ENCODE measurements at places on chromosomes 11 and 22.

DNA sequence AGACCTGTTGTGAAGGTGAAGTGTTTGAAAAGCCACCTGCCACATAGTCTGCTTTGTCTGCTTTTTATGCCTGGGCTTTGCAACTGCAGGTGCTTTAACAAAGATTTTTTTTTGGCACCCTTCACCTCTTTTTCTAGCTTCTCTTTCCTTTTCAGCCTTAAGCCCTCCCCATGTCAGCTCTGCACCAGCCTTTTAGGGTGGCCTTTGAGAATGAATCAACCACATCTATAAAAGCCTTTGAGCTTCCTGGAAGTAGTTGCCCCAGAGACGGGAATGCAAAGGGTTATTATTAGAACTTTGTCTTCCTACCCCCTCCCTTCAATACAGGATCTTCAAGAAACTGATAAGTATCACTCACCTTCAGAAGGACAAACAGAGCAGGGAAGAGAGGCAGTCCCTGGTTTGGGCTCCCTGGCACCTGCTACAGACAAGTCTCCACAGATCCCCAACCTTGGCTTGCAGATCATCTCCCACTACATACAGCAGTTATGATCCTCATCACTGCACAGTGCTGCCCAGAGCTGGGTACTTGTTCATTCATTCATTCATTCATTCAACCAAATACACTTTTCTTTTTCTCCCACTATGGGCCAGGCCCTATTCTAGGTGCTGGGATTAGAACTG lies 8.0 kb downstream of the PVALB start:
- DNase-seq: no peak

DNA sequence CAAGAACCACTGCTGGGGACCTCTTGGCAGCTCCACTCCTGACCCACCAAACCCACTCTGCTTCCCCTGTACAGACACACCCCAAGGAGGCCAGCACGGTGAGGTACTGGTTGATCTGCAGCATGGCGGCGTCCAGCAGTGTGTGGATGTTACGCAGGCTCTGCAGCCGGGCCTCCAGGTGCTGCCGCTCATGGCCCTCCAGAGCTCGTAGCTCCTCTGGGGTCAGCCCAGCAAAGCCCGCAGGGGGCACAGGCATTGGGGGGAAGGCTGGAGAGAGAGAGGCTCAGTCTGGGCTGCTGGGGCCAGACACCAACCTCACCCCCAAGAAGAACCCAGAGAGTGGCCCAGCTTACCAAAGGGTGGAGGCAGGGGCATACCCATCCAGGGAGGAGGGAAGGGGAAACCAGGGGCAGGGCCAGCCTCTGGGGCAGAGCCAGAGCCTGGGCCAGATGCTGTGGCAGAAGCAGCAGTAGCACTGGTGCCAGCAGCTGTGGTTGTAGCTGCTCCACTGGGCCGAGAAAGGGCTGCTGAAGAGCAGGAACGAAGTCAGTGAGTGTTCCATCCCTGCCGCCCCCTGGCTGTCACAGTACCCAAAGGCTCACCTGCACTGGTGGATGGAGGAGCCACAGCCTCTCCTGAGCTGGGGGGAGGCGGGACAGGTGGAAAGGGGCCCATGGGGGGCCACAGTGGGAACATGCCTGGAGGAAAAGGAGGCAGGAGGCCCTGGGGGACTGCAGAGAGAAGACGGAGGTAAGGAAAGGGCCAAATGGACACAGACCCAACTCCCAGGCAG lies 4.5 kb downstream of the SYVN1 start:
- DNase-seq: no peak

- no peak for DNase-seq
These were observed 59.4 kb downstream of the OTOG start for GRCh38 chr11:17606233-17607082.

DNA sequence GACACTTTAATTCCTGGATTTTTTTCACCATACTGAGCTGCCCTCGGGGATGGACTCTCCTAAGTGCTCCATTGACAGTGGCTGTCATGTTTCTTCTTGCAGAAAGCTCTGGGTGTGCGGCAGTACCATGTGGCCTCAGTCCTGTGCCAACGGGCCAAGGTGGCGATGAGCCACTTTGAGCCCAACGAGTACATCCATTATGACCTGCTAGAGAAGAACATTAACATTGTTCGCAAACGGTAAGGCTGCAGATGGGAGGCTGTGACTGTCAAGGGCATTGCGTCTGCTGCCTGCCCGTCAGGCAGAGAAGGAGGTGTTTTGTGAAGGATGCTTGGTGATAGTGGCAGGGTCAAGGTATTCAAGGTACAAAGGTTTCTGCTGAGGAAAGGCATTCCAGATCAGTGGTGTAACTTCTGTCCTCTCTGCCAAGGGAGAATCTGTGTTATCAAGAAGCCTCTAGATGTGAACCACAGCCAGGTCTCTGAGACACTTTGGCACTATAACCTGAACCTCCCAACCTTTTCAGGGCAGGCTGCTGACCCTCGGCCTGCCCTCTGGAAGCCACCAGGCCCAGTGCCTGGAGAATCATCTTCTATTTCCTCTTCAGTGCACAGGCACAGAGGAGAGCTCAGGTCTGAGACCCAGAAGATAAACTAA lies 30.8 kb downstream of the ACO2 start:
- DNase-seq: no peak

GRCh38 chr11:62204430-62204829 lies 4.0 kb upstream of the SCGB2A1 start:
- DNase-seq: no peak

DNA sequence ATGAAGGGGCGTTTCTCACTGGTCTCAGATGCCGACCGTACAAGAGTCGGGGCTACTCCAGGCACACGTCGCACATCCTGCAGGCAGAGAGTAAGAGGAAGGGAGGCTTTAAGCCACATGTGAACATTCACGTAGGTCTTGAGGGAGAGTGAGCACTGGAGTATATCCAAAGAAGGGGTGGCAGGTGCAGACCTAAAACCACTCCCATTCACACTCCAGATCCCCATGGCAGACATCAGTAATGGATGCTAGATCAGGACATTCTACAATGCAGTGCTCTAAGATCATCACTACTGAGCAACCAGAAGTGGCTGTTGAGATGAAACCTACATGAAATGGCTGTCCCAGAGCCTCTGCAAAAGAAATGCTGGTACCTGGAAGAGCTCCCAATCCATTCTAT lies 39.0 kb downstream of the WT1 start:
- no peak for DNase-seq
